ENCODE measurements at places on chromosomes 2 and 18.

- no peak for DNase-seq
These were observed 53.5 kb downstream of the KCMF1 start for GRCh38 chr2:85024372-85025047.

DNA sequence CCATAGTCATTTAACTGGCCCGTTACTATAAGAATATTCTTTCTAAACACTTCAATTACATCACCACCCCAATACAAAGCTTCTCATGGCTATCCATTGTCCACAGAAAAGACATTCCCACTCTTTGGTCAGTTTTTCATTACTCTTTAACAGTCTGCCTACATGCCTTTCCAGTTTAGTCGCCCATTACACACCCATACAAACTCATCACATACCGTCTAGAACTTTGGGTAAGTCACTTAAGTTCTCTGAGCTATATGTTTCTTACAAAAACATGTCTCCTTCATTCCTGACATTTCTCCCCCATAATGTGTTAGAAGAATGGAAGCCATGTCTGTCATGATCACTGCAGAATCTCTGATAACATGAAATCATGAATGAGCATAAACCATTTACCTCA lies 108.2 kb upstream of the STK17B start:
- no peak for DNase-seq

GRCh38 chr2:96665083-96665569 lies 22.6 kb downstream of the FER1L5 start:
- DNase-seq, result no peak

- DNase-seq, result no peak
These were observed 223.3 kb downstream of the METTL4 start for GRCh38 chr18:2348003-2348402.

- no peak for DNase-seq
These were observed 40.0 kb downstream of the GKN2 start for GRCh38 chr2:68912732-68913131.

DNA sequence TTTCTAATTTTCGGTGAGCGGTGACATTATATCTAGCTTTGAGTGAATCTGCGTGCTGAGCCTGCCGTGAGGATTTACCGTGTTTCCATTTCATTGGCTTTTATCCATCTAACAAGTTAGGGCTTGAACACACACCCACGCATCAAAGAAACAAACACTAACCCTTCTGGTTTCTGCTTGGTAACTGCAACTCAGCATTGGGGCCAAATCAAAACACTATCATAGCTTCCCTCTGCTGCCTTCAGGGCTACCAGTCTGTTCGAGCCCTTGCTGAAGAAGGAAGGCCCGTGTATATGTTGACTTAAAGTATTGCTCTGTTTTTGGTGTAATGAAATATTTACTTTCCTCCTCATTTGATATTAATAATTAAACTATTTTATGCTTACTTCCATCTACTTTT lies 227.2 kb downstream of the PHLPP1 start:
- no peak for DNase-seq

DNA sequence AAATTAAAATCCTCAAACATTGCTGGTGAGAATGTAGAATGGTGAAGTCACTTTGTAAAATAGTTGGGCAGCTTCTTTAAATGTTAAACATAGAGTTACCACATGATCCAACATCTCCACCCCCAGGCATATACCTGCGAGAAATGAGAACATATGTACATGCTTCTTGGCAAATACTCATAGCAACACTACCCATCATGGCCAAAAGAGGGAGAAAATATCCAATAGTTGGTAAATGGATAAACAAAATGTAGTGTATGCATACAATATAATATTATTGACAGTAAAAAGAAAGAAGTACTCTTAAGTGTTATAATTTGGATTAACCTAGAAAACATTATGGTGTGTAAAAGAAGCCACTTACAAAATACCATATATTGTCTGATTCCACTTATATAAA lies 185.9 kb downstream of the CDH7 start:
- no peak for DNase-seq

DNA sequence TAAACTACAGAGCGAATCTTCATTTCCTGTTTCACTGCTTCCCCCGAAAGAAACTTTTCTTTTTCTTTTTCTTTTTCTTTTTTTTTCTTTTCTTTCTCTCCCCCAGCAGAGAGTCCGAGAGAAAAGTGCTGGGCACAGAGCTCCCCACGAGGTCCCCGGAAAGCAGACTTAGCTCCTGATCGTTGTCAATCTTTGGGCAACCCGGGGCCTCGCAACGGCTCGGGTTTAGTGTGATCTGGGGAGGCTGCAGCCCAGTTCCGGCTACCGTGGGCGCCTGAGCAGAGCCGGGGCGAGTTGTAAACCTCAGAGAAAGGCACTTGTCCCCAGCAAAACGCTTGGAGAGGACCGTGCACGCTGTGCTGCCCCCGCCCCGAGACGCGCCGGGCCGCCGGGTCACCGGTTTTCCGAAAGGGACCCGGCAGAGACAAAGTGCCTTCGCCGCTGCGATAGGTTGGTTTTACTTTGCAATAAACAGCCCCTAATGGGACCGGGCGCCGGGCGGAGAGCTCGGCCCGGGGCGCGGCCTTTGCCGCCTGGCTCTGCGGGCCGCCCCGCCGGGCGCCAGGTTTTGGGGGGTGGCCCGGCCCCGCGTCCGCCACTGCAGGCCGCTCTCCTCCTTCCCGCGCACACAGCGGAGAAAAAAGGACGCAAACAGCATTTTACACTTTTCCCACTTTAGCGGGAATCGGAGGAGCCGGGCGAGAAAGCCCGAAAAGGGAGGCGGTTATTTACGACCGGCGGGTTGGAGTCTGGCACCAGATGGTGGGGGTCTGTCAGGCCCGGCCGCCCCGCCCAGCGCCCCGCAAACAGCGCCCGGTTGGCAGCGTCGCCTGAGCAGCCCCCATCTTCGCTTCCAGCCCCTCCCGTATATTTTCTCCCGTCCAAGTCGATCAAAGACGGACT lies 136.0 kb downstream of the INSIG2 start:
- peak; percentile 25 for DNase-seq

DNA sequence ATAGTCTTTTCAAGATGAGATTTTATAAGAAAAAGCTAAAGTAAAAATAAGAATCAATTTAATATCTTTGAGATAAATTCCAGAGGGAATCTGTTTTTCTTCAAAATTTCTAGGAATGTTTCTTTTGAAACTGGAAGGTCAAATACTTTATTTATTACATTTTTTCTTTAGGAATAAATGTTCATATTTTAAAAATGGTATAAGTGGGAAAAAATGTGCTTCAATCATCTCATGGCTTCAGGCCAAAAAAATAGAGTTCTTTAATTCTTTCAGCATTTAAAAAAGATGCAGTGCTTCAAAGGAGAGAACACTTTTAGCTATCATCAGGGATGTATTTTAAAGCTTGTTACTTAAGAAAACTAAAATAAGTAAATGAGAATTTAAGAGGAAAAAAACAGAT lies 110.6 kb downstream of the NEB start:
- no peak for DNase-seq

DNA sequence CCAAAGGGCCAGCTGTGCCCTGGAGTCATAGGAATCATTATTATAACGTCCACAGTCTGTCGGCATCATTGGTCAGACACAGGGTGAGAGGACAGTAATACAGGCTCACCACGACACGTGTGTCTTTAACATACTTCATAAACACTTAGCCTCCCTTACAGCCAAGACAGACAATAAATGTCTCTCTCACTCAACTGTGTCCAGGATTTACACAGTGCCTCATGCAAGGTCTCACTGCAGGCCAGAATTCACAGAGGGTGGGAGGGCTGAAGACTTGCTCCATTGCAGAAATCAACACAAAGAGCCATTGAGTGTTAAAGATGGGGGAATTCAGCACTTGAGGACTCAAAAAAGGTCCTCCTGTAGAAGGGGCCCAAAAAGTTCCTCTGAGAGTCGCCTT lies 210.5 kb downstream of the BCL2 start:
- no peak for DNase-seq

DNA sequence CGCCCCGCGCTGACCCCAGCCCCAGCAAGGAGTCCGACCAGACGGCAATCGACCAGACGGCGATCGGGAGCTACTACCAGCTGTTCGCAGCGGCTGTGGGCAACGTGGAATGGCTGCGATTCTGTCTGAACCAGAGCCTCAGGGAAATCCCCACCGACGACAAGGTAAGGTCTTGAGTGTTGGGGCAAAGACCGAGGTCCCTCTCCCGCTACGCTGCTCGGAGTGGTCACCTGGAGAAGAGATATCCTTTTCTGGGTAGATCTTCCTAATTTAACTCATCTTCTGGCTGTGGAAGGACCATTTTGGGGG lies 704 bp downstream of the ANKRD53 start:
- no peak for DNase-seq

- DNase-seq, result no peak
These were observed 46.6 kb downstream of the RRM2 start for GRCh38 chr2:10169053-10169578.

- no peak for DNase-seq
These were observed 112.4 kb downstream of the FEZ2 start for GRCh38 chr2:36485521-36485920.

DNA sequence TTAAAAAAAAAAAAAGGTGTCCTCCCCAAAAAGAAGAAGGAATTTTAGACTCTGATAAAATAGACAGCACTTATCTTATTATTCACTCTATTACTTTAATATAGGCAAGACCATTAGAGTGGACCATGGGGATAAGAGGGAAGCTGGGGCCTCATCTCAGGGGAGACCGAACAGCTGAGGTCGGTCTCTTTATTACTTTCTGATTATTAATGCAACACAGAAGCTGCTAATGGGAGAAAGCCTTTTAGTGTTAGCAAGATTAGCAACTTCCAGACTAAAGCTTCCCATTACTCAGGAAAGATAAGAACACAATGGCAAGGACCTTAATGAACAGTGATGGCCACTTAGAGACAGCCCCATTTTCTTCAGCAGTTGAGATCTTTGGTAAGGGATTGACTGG lies 135.5 kb downstream of the TMEFF2 start:
- no peak for DNase-seq

GRCh38 chr2:113164215-113164929 lies 9.4 kb upstream of the PSD4 start:
- no peak for DNase-seq

GRCh38 chr2:211934811-211935210 lies 603.8 kb downstream of the ERBB4 start:
- no peak for DNase-seq

Measured in GM18507 (cell line).